C1 segment of cervical spinal cord (tissue), 14 donors: ENCODE measurements at places on chromosomes 5 and 9.

DNA sequence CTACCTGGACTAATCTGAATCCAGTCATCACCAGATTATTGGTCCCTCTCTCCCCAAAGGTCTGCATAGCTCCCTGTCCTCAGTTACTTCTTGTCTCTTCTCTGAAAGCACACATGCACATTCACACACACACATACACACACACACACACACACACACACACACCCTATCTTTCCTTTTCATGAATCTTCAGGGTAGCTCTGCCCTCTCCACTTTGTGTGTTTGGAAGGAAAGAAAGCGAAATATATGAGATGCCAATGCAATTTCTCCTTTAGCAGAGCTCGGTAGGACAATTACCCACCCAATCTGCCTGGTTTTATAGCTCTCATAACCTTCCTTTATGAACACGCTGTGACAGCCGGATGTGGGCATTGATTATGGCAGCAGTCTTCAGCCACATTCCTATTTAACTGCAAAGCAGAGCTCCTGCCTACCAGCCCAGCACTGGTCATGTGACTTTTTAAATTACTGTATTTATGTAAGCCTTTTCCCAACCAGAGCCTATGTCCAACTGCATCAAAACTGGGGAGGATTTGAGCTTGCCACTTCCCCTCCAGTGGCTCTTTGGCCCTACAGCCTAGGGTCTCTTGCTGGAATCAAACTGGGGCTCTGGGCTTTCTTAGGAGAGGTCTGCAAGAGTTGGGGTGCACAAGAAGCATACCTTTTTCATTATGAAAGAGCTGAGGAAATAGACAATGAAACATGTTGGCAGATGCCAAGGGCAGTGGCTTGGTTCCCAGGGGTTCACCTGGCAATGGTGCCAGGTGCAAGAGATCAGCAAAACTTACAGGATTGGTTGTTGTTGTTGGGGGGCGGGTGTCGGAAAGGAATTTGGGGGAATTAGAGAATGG, 20.8 kb upstream of the MATR3 start:
- DNase-seq: no peak

DNA sequence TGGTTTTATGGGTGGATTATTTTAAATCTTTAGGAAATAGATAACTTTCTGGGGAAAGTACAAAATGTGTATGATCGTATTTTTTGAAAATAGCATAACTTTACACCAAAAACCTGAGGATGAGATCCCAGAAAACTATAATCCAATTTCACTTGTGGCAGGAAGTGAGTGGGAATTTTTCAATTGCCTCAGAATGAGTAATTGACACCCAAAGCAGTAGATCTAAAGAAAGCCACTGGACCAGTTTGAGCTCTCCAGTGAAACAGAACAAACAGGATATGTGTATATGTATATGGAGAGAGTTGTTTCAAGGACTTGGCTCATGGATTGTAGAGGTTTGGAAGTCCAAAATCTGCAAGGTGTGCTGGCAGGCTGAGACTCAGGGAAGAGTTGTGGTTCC, 109.2 kb upstream of the SHB start:
- DNase-seq: no peak

GRCh38 chr9:37862530-37862929, 41.4 kb downstream of the SLC25A51 start:
- no peak for DNase-seq

DNA sequence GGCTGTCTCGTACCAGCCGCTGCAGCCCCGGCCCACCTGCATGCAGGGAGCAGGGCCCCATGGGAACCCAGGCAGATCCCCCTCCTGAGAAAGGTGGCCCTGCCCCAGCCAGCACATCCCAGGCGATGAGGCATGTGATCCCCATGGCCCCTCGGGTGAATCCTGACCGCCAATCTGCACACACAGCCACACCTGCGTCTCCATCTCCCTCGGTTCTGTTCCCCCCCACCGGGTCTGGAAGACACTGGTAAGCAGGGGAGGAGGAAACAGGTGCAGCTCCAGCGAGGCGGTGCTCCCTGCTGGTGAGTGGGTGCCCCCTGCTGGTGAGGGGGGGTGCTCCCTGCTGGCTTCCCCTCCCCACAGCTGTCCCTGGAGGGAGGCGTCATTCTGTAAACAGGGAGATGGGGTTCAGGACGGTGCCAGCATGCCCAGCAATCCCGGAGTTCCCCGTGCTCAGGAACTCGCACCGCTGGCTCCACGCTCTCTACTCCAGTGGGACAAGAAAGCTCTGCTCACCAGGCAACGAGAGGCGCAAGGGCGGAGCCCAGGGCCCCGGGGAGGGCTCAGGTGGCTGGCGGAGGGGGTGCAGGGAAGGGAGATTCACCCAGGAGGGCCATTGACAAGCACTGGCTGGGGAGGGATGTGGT, 28.4 kb upstream of the SLC12A7 start:
- DNase-seq: peak; percentile 56

DNA sequence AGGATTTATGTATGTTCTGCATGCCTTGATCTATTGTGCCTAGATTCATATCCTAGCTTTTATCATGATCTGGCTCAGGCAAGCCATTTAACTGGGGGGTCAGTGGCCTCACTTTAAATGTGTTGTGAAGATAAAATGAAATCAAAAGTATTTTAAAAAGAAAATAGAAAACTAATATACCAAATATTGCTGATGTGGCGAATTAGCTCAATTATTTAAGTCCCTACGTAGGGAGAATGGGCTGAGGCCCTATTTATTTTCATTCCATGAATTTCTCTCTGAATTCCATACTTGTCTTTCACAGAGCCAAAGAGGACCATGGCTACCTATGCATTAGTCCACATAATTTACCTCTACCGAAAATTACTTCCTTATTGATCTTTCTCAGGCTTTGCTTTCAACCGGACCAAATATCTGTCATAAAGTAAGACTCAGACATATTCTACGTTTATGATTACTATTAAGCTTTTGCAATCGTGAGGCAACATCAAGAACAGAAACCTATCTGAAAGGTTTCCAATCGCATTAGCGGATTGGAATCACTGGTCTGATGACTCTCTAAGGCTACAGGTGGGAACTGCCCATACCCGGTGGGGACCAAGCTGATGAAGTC, 1.7 kb downstream of the MBLAC2 start:
- DNase-seq: no peak

DNA sequence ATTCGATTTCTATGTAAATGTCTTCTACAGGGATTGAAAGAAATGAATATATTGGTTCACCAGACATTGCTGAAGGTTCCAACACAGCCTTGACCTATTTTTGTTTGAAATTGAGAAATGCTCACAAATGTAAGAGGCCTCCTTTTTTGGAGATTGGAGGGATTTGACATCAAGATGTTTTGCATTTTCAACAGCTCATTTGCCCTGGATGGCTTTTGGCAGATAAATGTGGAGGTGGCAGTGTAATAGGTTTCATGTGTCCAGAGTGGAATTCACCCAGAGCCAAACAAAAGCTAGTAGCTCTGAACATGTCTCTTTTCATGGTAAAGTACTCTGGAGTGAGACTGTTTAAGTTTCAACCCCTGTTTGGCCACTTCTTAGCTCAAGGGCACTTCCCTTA, 77.3 kb downstream of the PALM2AKAP2 start:
- no peak for DNase-seq

DNA sequence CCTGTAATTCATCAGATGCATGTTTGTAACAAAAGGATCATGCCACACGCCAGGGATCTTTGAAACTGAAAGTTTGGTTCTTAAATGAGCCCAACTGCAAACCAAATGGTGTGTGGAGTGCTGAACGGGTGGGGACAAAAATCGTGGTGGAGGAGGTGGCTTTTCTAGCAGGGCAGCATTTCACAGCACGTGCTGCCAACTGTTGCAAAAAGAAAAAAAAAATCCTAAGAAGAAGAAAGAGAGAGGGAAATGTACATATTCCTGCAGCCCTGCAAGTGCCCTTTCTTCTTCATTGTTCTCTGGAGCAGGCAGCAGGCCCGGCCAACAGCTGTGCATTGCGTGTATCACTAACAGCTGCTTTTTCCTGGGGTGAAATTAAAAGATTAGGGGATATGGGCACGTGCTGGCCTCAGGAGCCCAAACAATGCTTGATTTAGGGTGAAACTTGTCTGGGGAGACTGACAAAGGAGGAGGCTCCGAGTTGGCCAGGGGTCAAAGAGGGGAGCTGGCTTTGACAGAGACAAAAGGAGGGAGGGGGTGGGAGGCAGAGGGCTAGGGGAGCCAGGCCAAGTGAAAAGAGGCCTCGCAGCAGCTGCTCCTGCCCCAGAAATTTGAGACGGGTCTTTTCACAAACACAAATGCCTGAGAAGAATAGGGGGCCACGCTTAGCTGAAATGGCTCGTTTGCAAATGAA, 73.0 kb downstream of the GADD45G start:
- no peak for DNase-seq

DNA sequence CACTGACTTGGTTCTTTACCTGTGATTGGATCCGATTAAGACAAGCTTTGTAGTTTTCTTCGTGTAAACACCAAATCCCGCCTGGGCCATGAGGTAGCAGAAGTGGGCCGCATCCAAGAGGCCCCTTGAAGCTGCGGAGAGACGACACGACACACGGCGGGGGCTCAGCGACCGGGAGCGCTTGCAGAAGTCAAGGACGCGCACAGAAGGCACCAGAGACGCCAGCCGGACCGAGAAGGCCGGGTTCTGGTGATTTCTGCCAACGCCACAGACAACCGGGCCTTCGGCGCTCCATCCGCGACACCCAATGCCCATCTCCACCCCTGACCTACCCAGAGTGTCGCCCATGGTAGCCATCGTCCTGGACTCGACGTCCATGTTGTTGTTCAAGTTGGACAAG, 19.8 kb upstream of the INPP5E start:
- no peak for DNase-seq

GRCh38 chr5:11319836-11320580, 559.0 kb upstream of the DAP start:
- DNase-seq: no peak

- DNase-seq: no peak
These were observed 168.6 kb downstream of the CARTPT start for GRCh38 chr5:71887680-71888079.

- DNase-seq: no peak
These were observed 70.8 kb upstream of the UNC5A start for GRCh38 chr5:176739461-176740051.

DNA sequence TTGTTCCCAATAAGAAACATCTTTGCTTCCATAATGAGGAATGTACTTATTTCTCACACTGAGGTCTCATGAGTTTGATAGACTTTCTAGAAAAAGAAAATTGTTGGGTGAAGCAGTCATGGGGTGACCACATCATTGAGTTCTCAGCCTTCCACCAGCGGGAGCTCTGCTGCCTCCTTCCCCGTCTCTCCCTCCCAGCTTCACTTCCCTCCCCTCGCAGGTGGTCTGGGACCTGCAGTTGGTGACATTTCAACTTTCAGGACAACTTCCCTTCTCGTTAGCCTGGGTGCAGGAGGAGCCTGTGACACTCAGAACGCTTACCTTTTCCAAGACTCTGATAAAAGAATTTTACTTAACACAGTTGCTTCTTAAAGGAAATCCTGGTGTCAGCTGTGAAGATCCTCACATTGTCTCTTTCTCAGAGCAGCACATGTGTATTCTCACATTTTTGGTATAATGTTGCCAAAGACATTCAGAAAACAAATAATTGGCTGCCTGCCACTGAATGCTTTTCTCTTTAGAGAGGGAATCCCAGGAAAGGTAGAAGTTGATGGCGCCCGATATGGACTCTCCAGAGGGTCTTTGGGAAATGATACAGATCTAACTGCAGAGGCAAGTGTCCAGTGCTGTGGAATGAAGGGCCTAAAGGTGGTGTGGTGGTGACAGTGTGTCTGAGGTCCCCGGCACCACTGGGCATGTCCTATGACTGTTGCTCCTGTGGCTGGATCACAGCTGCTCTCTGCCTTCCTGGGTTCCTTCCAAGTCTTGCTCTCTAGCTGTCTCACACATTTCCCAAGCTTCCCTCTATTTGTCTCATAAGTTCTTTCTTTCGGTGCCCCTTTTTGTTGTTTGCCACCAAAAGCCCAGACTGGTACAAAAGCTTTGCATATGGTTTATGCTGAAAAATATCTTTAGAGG, 238.1 kb downstream of the GAS1 start:
- DNase-seq: no peak

DNA sequence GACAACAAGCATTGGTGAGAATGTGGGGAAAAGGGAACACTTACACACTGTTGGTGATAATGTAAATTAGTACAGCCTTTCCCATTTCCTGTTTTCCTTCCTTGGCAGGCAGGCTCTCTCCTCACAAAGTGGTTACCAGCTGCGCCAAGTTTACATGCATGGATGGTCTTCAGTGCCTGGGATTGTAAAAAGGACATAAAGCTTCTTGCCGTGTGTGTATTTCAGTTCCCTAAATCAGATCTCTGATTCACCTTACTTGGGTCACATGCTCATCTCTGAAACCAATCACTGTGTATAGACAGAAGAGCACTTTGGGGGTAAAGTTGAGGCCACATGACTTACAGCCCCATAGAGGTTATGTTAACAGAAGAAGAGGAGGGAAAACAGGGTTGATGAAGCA, 92.8 kb downstream of the CAVIN4 start:
- DNase-seq: no peak

GRCh38 chr9:124040935-124041816, 29.6 kb downstream of the LHX2 start:
- DNase-seq: peak; percentile 21

GRCh38 chr5:524973-525761, 918 bp upstream of the SLC9A3 start:
- DNase-seq: no peak

DNA sequence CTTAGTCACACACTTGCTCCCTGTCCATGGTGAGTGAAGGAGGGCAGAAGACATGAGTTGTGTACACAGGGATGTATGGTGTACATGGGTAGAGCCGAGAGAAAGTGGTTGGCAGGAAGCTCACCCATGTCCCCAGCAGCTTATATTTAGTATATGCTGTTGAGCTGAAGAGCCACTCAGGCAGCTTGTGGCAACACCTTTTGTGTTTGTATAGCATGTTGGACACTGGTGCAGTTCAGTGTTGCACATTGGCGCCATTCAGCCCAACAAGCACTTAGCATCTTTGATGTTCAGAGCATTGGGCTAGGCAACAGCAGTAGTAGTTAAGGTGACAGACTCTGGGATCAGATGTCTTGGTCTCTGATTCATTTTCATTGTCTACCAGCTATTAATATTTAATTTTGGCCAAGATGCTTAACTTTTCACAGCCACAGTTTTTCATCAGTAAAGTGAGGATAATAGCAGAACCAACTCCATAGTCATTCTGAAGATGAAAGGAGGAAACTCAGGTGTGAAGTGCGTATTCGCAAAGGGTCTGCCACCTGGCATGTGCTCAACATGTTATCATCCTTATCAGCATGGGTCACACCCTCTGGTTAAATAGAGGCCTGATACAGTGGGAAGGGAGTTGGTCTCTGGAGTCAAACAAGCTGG, 184.8 kb downstream of the NR3C1 start:
- DNase-seq: no peak

DNA sequence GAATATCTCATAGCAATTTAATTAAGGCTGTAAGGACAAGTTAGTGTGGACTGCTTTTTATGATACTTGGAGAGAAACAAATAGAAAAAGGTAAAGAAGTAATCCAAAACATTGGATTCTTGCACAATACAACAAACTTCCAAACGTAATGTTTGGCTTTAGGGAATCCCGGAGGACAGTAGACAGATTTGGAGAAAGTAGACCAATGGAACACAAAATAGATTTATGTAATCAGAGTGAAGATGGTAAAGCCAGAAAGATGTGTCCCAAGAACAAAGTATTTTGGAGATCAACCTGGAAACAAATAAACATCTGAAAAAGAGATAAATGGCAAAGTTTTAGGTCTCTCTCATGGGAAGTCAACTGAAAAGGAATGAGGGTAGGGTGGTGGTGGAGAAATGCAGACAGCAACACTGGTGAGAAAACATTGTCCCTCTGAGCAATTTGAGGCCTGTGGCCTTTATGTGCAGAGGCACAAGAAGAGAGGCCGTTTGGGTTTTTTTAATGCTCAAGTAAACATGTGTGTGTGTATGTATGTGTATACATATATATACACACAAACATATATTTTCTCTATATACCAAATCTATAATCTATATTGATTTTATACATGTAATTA, 620.6 kb downstream of the PDE4D start:
- no peak for DNase-seq
